ENCODE measurements at places on chromosomes 12 and 14.

DNA sequence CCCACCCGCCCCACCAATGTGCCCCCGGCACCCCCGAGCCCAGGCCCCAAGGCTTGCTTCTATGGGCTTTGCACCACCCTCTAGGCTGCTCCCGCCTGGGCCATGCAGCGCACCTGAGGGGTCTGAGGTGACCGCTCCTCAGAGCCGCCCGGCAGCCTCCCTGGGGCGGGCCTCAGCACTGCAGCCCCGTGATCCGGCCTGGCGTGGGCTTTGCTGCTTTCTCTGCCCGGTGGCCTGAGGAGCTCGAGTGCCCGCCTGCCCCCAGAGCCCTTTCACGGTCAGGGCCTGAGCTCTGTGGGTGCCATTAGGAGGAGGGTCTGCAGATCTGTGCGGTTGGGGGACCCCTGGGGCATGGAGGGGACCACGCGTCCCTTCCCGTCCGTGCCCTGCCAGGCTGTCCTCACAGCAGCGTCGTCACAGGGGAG is 6.2 kb downstream of the MTA1 start:
- DNase-seq: no peak

GRCh38 chr12:121955258-121956237 is 37.2 kb downstream of the CFAP251 start:
- DNase-seq: no peak

DNA sequence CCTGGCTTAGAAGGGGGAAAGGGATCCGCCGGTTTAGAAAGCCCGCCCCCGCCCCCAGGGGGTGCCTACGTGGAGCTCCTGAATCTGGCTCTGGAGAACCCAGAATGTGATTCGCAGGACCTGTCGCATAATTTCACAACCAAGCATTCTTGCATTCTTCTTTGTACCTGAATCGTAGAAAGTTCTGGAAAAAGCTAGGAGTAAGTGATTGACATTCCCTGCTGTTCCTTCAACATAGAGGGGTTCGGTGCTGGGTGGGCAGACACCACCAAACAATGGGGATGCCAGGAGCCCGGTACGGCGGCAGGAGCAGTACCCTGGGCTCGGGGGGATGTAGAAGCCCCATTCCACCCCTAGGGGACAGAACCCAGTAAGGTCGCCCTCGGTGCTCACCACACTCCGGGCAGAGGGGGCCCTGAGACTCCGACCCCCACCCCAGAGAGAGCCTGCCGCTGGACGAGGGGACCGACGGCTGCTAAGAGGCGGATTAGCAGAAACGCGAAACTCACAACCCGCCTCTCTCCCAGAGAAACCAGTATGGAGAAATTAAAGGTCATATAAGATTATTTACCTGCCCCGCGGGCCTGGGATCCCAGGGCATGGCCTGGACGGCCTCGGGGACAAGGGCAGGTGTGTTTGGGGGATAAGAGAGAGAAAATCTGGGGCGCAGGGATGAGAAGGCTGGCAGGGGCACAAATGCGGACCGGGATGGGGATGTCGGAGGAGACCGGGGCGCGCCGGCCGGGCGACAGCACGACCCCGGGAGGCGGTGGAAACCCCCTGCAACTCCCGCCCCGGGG is 520 bp downstream of the CSRP2 start:
- DNase-seq: no peak

GRCh38 chr14:24944800-24945199 is 105.1 kb downstream of the STXBP6 start:
- DNase-seq: no peak

DNA sequence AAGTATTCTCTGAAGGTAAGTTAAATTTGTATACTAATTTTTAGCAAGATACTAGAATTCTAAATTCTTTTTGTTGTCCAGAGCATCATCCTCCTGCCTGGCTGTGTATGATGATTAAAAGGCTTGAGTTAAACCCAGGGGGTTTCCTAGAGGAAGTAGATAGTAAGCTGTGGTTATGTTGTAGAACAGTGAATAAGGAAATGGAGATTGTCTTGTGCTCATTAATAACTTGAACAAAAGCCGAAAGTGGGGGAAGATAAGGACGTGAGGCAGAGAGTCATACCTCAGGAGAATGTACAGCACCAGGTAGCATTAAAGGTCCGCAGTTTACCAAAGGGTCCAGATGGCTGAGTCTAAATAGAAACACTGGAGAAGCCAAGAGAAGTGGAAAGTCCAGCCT is 42.0 kb downstream of the CKB start:
- no peak for DNase-seq

DNA sequence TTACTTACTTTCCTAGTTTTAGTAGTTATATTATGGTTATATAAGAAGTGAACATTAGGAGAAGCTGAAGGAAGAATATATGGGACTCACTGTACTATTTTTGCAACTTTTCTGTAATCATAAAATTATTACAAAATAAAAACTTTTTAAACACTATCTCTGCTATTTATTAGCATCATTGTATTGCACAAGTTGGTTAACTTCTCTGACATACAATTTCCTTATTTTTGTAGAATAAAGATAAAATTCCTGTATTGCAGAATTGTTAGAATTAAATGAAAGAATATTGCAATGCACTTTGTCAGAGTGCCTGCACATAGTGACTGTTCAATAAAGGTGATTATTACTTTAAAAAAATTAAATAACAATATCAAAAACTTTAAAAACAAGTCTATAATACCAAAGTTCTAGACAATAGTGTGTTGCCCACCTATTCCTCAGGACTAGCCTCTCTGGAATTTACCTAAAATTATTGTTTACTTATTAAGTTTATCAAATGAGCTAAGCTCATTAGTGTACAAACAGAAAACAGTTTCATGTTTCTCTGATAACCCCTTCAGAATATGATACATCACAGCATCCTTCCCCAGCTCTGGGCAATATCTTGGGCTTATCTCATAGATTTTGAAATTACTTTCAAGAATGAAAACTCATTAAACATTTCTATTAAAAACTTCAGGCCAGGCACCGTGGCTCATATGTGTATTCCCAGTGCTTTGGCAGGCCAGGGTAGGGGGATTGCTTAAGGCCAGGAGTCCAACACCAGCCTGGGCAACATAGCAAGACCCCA is 77.4 kb upstream of the TMPO start:
- no peak for DNase-seq
